AG09309 (cell line): ENCODE measurements at places on chromosomes 2 and 18.
A peak's percentile ranks its signal among the peaks of the same experiment; 100 is the strongest.

GRCh38 chr2:171490577-171490976 is 31.7 kb upstream of the CYBRD1 start:
- DNase-seq, result no peak

- DNase-seq, result no peak
These were observed 13.5 kb downstream of the BOK start for GRCh38 chr2:241571821-241572620.

- DNase-seq, result no peak
These were observed 573.0 kb downstream of the GALR1 start for GRCh38 chr18:77822632-77823031.

GRCh38 chr2:163701399-163702195 is 34.2 kb downstream of the FIGN start:
- DNase-seq, result no peak

DNA sequence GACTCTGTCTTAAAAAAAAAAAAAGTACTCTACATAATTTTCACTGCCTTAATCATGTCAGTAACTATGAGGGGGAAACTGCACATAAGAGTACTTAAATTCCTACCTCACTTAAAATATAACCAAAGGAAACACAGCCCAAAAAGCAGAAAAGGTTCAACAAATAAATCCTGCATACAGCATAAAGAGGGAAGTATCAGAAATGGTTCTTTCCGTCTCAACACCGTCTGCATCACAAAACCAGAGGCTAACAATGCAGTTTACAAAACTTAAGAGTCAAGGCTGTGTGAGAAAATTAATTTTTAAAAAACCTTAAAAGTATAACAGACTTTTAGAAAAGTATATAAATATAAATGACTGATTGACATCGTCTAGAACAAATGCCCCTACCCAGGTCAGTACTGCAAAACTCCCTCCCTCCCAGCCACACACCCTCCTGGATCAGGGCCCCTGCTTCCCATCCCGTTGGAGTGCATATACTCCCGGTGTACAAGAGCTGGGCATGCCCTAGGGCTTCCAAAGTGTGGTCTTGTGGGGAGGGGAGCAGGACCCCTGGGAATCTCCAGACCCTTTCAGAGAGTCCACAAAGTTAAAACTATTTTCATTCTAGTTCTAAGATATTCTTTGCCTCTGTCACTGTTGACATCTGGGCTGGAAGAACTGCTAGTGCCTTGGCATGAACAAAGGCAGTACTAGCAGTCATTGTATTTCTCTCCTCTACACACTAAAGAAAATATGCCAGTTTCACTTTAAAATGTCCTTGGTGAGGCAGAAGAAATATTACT is 67.0 kb upstream of the SERTAD2 start:
- DNase-seq, result no peak

DNA sequence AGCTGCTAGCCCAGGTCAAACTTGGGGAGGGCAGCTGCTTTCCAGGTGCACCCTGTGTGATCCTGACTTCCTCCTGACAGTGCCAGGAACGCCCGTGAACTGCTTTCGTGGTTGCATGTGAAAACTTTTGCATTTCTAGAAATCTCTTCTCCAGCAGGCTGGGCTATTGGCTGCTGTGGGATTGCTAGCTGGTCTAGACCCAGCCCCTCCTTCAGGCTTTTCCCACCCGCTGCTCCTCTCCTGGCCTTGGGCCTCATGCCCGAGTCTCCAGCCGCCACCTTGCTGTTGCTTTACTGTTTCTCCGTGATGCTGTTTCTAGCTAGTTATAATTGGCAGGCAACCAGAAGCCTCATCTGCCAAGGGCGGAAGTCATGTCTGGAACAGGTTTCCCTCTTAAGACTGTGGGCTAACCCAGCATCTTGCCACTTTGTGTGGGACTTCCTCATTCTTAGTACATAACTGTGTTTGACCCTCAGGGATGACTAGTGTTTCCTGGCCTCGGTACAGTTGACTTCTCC is 27.0 kb upstream of the MGAT4A start:
- DNase-seq, result peak; percentile 73

DNA sequence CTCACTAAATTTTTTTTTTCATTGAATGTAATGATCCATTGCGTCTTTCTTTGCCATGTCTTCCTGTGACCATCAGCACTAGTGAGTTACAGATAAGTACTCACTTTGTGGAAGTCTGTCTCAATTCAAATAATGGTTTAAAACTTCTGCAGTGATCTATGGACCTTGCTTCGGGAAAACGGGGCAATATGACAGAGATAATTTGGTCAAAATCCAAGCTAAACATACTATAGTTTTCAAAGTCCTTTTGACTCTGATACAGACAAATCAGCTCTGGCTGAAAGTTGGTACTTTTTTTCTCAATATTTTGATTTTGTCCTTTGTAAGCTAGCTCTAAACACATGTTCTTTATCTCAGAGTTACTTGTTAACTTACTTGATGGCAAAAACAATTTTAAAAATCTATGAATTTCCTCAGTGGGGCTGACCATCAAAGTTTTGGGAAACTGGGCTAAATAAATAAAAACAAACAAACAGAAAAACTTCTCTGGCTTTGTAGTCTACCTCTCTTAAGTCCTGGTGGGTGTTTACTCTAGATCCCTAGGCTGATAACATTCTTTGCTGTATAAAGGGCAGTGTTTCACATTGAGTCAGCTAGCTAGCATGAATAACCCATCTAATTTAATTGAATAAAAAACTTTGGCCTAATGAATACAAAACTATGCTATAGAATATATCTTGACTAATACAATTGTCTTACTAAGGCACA is 327.6 kb downstream of the RDH14 start:
- DNase-seq, result no peak

GRCh38 chr2:30030361-30030760 is 109.0 kb upstream of the ALK start:
- DNase-seq, result no peak

DNA sequence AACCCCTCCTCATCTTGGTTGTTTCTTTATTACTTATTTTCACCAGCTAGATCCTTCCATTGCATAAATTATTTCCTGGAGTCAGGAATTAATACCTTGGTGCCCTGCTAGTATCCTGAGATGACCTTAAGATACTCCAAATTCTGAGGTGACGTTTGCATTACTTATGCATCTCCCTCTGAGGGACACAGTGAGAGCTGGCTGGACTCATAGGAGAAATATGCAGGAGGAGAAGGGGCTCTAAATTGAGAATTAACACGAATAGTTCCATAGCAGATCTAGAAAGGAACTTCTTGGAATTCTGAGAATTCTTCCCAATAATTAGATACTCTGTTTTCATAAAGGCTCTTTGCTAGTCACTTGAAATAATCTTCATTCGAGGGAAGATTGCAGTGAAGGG is 310.6 kb upstream of the ZEB2 start:
- no peak for DNase-seq

- DNase-seq, result no peak
These were observed 8.5 kb downstream of the FMNL2 start for GRCh38 chr2:152343426-152343825.

DNA sequence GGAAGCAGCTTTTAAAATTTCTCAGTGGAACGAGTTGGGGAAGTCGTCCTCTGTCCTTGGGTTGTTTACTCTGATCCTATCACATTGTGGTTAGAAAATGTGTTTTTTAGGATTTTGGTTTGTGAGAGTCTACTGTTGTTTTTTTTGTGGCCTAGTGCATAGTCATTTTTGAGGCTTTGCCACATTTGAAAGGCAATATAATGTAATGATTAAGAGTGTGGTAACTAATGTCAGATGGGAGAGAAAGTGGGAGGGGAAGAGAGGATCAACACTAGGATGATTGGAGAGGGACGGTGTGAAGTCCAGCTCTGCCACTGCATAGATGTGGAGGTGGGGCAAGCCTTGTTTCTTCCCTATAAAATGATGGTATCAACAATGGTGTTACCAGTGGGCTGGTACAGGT is 8.5 kb downstream of the SP140L start:
- no peak for DNase-seq

- DNase-seq, result no peak
These were observed 98.7 kb downstream of the UBR3 start for GRCh38 chr2:169925968-169926367.

DNA sequence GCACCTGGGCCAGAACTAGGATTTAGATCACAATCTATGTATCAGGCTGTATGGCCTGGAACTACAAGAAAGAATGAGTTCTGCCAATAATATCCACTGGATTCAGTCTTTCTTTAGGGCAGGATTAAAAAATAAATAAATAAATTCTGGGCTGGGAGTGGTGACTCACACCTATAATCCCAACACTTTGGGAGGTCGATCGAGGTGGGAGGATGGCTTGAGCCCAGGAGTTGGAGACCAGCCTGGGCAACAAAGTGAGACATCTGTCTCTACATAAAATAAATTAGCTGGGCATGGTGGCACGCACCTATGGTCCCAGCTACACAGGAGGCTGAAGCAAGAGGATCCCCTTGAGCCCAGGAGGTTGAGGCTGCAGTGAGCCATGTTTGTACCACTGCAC is 8.1 kb downstream of the AMMECR1L start:
- DNase-seq, result no peak

- no peak for DNase-seq
These were observed 42.8 kb downstream of the LIMS1 start for GRCh38 chr2:108577099-108577498.

DNA sequence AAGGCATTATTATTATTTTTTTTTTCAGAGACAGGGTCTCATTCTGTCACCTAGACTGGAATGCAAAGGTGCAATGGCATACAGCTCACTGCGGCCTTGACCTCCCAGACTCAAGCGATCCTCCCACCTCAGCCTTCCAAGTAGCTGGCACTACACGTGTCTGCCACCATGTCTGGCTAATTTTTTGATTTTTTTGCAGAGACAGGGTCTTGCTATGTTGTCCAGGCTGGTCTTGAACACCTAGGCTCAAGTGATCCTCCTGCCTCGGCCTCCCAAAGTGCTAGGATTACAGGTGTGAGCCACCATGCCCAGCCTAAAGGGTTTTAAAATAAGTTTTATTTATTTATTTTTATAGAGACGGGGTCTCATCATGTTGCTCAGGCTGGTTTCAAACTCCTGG is 45.3 kb upstream of the AP1S3 start:
- no peak for DNase-seq

GRCh38 chr2:44559108-44559507 is 197.4 kb downstream of the CAMKMT start:
- DNase-seq, result no peak

DNA sequence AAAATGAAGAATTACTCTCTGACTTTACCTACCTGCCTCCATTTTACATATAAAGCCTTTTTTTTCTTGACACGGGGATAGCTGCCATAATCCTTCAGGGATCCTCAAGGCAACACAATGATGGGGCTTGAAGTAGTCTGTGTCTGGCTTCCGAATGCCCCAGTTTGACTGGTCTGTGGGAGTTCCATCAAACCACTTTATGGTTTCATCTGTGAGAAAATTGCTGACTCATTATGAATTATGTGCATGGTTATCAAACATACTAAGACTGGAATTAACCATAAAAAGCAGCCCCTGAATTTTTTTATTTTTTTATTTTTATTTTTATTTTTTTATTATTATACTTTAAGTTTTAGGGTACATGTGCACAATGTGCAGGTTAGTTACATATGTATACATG is 117.5 kb downstream of the PLA2R1 start:
- DNase-seq, result no peak

DNA sequence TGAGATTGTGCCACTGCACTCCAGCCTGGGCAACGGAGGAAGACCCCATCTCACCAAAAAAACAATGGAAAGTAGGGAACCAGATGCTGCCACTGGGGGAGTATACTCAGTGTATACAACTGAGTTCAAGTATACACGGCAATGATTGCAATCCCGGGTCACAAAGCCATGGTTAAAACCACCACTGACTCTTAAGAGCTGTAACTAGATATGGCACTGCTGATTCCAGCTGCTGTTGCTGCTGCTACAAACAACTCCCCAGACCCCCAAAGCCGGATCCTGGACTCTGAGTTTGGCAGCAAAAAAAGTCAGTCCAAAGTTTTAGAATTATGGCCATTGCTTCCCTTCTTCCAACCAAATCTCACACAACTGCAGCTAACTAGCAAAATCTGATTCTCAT is 43.7 kb upstream of the COX7A2L start:
- no peak for DNase-seq

- no peak for DNase-seq
These were observed 87.6 kb downstream of the ZBTB7C start for GRCh38 chr18:48321536-48321935.

GRCh38 chr18:67194886-67195285 is 321.6 kb downstream of the DSEL start:
- no peak for DNase-seq

- DNase-seq, result peak; percentile 45
These were observed 8.2 kb downstream of the GDF7 start for GRCh38 chr2:20674974-20675679.

GRCh38 chr2:3200420-3200939 is 177.1 kb downstream of the EIPR1 start:
- DNase-seq, result no peak

GRCh38 chr2:238243496-238244076 is 3.7 kb upstream of the HES6 start:
- no peak for DNase-seq

GRCh38 chr2:157256626-157257025 is 879 bp upstream of the GALNT5 start:
- DNase-seq, result no peak

DNA sequence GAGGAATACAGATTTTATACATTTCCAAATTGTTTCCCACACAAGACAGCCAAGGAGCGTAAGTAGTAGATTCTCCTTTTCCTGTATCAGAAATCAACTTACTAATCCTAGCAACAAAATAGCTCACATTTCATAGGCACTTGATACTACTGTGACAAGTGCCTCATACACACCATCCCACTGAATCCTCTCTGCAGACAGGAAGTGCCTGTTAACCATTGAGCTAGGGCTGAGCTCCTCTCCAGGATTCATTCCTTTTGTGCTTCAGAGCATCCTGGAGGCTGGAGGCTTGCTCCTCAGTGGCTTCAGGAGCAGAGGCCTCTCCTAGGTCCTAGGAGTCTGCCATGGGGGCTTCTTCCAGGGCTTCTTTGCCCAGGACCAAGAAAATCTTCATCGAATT is 20.8 kb upstream of the ZNF396 start:
- DNase-seq, result no peak

DNA sequence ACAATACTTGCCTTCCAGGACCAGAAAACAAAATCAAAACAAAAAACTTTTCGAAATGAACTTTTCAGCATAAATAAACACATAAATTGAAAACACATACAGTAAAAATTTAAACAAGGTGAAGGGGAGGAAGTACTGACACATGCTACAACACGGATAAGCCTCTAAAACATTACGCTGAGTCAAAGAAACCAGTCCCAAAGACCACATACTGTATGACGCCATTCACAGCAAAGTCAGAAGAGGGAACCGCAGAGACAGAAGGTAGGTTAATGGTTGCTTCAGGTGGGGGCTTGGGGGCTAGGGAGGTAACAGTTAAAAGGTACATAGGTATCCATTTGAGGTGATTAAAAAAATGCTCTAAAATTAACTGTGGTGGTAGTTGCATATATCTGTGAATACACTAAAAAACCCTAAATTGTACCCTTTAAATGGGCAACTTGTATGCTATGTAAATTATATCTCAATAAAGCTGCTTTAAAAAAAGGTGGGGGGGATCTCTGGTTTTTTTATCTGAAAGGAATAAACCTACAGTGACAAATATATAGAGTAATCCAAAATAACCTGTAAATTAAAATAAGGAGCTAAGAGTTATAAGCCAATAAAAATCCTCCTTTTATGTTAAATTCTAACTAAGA is 7.1 kb downstream of the COX7A2L start:
- no peak for DNase-seq

GRCh38 chr2:201298462-201299052 is 38.2 kb downstream of the CASP8 start:
- DNase-seq, result no peak
